Neural progenitor cell (in vitro differentiated cells): ENCODE measurements at places on chromosomes 1 and 21.
A peak's percentile ranks its signal among the peaks of the same experiment; 100 is the strongest.

GRCh38 chr1:219120624-219121544, 52.8 kb upstream of the LYPLAL1 start:
- H3K36me3 ChIP-seq, result no peaks in the 10 kb centered on the region
- no peaks in the 10 kb centered on the region for H3K27me3 ChIP-seq

- DNase-seq, result no peak
- no peaks in the 10 kb centered on the region for H3K36me3 ChIP-seq
- H3K27me3 ChIP-seq, result no peaks in the 10 kb centered on the region
- H3K4me3 ChIP-seq, result no peak overlapping the region
- no peaks in the 10 kb centered on the region for H3K4me1 ChIP-seq
These were observed 32.4 kb upstream of the CAMSAP2 start for GRCh38 chr1:200706111-200706814.

- no peaks in the 10 kb centered on the region for H3K4me1 ChIP-seq
- no peak overlapping the region for H3K4me3 ChIP-seq
- H3K27me3 ChIP-seq, result no peaks in the 10 kb centered on the region
- DNase-seq, result no peak
- H3K36me3 ChIP-seq, result no peaks in the 10 kb centered on the region
These were observed 25.1 kb upstream of the RUNX3 start for GRCh38 chr1:24955161-24955560.

- no peaks in the 10 kb centered on the region for H3K27me3 ChIP-seq
- no peak overlapping the region for H3K4me3 ChIP-seq
- no peak overlapping the region for H3K27ac ChIP-seq
- no peak for DNase-seq
These were observed 13.6 kb downstream of the TTC39A start for GRCh38 chr1:51316846-51317120.

DNA sequence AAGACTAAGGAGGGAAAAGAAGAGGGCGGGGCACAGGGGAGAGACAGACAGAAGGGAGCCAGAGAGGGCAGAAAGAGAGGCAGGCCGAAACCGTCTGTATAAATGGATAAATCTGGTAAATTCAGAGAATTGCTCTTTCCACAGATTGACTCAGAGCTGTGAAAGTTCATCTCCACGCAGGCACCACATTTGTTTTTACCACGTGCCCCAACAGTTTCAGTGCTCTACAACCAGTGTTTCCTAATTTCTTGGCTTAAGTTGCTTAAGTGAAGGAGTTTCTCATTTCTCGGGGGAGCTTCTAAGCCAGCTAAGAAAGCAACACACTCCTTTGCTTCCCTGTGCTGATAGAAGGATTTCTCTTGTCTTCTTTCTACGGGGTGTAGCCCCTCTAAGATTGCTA, 87.1 kb downstream of the ENAH start:
- H3K4me1 ChIP-seq, result no peaks in the 10 kb centered on the region
- no peaks in the 10 kb centered on the region for H3K27me3 ChIP-seq
- H3K4me3 ChIP-seq, result no peak overlapping the region
- peak overlapping the region; percentile 23 for H3K27ac ChIP-seq

DNA sequence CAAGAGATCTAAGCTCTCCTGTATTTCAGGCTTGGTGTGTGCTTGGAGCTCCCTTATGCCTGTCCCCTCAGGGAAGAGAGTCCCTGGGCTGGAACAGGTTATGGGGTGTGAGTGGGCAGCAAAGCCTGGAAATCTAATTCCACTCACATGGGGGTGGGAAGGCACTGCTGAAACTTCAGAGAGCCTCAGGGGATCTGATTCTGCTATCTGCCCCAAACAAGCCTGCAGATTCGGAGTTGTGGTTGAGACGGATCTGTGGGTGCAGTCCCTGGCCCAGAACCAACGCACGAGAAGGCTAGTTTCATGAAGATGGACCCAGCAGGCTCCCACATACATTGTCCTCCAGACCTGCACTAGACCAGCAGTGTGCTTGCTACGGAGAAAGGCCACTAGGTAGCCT, 2.9 kb downstream of the BLACAT1 start:
- peak overlapping the region; percentile 87 for H3K27ac ChIP-seq
- DNase-seq, result no peak
- no peaks in the 10 kb centered on the region for H3K36me3 ChIP-seq

- peaks cover 13% of the 10 kb centered on the region for H3K4me1 ChIP-seq
- H3K36me3 ChIP-seq, result no peaks in the 10 kb centered on the region
- no peaks in the 10 kb centered on the region for H3K27me3 ChIP-seq
- H3K27ac ChIP-seq, result no peak overlapping the region
- DNase-seq, result no peak
These were observed 277.2 kb upstream of the VAMP3 start for GRCh38 chr1:7493711-7494454.

GRCh38 chr1:169460191-169460833, 25.4 kb downstream of the SLC19A2 start:
- no peak overlapping the region for H3K4me3 ChIP-seq
- no peak overlapping the region for H3K27ac ChIP-seq
- no peaks in the 10 kb centered on the region for H3K36me3 ChIP-seq
- H3K27me3 ChIP-seq, result no peaks in the 10 kb centered on the region
- DNase-seq, result no peak

GRCh38 chr1:176183618-176184017, 23.5 kb downstream of the COP1 start:
- H3K36me3 ChIP-seq, result no peaks in the 10 kb centered on the region
- H3K27me3 ChIP-seq, result no peaks in the 10 kb centered on the region
- no peak for DNase-seq
- peaks cover 32% of the 10 kb centered on the region for H3K4me1 ChIP-seq

GRCh38 chr1:172255223-172255560, 165.3 kb upstream of the C1orf105 start:
- H3K4me1 ChIP-seq, result no peaks in the 10 kb centered on the region
- H3K27ac ChIP-seq, result no peak overlapping the region
- no peak for DNase-seq
- no peak overlapping the region for H3K4me3 ChIP-seq
- H3K27me3 ChIP-seq, result no peaks in the 10 kb centered on the region

GRCh38 chr1:209747580-209748262, 8.1 kb upstream of the TRAF3IP3 start:
- H3K27ac ChIP-seq, result no peak overlapping the region
- H3K27me3 ChIP-seq, result peaks cover 32% of the 10 kb centered on the region
- DNase-seq, result peak; percentile 95
- H3K4me3 ChIP-seq, result peak overlapping the region; percentile 37
